ENCODE measurements at places on chromosomes 2 and 18. TPM values are rescaled to one million over a fixed set of nuclear protein-coding genes. Genes with fewer than 3 reads are reported as not detected.

AQP4 gene
- polyA plus RNA-seq = not detected

CTAGE1 gene
- polyA plus RNA-seq = not detected

IL1B gene
- polyA plus RNA-seq = 88.5 TPM

PREB gene
- 64.4 TPM for polyA plus RNA-seq

LOXHD1 gene
- not detected for polyA plus RNA-seq

AGAP1 gene
- polyA plus RNA-seq = 5.6 TPM

GRCh38 chr2:207616185-207616584, 9.0 kb downstream of the METTL21A start:
- peak; percentile 53 for DNase-seq

DNA sequence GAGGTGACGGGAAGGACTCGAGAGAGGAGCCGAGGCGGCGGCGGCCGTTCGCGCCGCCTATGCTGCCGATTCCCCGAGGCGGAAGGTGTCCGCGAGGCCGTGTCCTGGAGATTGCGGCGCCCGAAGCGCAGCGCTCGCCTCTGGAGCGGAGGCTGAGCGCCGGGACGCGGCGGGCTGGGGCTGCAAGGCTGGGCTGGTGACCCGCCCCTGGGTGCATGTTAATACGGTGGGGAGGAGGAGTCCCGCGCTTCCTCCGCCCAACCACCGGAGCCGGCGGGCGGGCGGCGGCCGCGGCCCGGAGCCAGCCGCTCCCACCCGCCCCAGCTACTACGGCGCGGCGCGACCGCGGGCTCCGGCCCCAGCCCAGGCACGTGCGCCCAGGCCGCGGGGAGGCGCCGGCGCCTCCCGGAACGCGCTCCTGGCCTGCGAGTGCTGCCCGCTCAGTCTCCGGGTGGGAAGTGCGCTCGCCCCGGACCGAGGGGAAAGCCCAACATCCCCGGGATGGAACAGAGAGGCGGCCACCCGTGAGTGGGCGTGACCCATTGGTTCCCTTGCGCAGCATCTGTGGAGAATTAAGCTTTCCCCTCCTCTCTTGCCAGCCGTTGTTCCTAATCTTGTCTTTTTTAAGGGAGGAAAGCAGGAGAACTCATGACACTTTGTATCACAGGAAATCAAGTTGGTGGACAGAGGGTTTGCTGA, at the start of gene DLGAP1:
Gene DLGAP1, minus strand, starts transcription at position 195 of the 699 bp plus-strand sequence.
- peak; percentile 11 for DNase-seq

GRCh38 chr18:8301427-8302172, 307.6 kb upstream of the RAB12 start:
- DNase-seq = no peak

- DNase-seq = no peak
Measured at GRCh38 chr2:209460151-209460761, 36.4 kb downstream of the MAP2 start.

DNA sequence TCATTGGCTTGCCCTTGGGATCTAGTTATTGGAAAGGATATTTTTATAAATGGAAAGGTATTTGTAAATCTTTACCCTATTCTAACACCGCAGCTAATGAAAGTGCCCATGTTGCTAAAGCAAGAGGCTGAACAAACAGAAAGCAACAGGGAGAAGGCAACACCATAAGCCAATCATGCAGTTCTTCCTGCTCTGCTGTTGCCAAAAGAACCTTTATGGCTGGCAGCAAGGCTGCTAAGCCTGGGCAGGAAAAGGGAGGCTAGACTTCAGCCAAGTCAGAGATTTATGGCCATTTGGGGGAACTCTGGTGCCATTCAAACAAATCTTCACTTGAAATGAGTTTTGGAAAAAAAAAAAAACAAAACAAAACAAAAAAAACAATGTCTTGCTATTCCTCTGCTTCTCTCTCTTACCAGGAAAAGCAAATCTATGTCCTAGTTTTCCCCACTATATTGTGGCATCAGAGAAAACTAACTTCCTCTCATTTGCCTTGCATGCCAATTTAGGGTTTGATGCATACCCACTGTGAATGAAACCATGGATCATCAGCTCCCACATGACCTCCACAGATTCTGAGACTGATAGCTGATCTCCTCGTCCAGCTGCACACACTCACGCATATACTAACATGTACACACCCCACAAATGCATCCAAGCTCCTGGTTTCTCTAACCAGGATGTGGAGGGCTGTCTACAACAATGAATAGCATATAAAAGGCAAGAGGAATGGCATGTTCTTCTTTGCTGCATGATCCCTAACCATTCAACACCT, 179.3 kb downstream of the C1D start:
- DNase-seq = no peak

DNA sequence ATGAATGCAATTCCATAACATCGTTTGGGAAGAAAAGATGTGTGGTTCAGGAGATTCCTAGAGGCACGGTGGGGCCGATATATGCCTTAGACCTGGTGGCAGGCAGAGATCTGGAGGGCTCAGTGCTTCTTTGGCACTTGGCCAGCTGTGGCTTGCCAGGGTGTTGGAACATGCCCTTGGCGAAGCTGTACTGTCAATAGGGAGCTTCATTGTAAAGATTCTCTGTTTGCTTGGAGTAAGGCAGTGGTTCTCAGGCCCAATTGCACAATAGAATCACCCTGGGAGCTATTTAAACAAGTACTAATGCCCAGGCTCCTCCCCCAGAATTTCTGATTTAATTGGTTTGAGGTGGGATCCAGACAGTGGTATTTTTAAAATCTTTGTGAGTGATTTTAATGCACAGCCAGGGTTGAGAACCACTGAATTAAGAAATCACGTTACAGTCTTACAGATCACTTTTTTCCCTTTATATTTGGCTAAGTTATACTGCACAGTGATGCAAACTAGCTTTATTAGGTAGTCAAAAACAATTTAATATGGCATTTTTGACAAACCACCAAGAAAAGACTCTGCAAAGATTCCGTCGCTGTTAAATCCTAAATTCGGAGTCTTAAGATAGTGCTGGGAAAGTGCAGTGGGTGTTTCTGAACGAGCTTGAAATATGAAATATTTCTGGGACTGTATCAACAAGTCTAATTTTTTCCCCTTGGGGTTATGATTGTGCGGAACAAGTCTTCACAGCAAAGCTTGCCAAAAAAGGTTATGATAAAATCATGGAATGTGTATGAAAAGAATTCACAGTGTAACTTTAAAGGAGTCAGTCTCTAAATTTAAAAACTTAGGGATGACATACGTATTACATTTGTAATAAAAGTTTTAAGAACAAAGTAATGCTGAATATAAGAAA, 78.0 kb downstream of the CRIM1 start:
- DNase-seq = peak; percentile 91

- DNase-seq = peak; percentile 73
Measured at GRCh38 chr2:237227592-237228280, 142.0 kb downstream of the COPS8 start.

DNA sequence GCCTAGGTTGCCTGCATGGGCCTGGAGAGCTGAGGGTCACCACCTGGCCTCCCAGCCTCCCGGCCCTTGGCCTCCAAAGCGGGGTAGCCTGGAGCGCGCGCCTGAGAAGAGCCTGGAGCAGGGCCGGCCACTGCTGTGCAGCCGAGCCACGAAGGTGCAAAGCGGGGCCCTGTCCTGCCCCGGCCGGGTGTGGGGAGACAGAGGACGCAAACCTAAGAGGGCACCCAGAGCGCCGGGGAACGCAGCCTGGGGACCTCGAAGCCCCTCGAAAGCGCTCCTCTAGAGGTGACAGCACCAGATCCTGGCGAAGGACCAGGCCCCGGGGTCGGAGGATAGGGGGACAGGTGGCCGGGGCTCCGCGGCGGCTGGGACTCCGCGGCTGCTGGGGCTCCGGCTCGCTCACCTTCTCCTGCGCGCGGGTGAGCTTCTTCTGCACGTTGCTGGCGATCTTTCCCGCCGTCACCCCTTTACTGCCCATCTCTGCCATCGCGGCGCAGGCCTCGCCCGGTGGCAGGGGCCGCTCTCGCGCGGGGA, 430 bp downstream of the BIN1 start:
- DNase-seq = peak; percentile 46

GRCh38 chr2:180208841-180209240, 201.7 kb upstream of the CWC22 start:
- DNase-seq = no peak

- DNase-seq = no peak
Measured at GRCh38 chr2:154439156-154439555, 259.3 kb upstream of the KCNJ3 start.

DNA sequence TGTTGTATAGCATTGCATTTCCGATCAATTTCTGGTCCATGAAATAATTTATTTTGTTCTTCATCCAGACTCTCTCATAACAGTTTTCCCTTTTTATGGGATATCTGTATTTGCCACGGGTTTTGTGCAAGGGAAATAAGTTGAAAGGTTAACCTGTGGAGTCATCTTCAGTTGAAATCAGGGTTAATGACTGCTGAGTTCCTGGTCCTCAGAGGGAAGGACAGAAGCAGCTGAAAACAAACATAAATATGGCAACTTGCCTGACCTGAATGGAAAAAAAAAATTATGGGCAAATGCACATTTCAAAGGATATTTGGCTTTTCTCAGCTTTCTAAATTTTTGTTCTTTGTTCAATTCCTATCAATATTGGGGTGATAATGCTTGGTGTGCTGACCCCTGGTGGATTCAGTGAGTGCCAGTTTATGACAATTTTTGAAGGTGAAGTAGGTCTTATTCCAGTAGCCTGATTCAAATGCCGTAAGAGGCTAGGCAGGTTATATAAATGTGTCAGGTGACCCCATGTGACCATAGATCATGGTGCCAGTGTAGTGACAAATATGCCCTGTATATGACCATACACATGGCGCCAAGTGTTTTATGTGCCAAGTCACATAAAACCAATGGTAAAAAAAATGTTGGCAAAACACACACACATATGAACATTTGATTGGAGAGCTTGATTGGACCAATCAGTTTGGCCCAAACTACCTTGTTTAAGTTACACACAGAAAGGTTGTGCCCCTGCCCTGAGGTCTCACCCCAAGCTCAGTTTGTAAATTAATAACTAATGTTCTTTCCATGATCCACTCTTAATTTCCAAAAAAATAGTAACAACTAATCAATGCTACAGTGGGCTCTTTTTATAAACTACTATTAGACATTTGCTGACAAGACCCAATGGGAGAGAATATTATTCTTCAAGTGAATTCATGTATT, 47.6 kb upstream of the FAM124B start:
- no peak for DNase-seq

- DNase-seq = peak; percentile 39
Measured at GRCh38 chr2:58137221-58137620, 90.6 kb downstream of the VRK2 start.

- DNase-seq = peak; percentile 31
Measured at GRCh38 chr18:58338961-58339592, 289.8 kb downstream of the ALPK2 start.
